ENCODE measurements at places on chromosomes 5 and 9.

DNA sequence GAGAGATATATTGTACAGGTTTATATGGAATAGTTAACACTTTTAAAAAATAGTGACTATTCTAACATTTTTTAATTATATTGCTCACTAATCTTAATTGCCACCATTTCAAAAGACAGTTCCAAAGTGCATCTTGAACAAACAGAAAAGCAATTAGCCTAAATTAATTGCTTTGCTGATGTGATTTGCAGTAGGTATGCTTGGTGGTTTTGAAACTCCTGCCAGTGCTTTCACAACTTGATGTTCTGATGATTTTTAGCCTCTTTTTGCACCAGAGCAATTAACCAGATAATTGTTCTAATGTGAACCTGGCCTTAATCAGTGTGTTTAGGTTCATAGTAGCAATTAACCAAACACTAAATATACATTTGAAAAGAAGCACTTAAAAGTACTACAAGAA lies 207.6 kb downstream of the FBXL17 start:
- DNase-seq, result no peak

DNA sequence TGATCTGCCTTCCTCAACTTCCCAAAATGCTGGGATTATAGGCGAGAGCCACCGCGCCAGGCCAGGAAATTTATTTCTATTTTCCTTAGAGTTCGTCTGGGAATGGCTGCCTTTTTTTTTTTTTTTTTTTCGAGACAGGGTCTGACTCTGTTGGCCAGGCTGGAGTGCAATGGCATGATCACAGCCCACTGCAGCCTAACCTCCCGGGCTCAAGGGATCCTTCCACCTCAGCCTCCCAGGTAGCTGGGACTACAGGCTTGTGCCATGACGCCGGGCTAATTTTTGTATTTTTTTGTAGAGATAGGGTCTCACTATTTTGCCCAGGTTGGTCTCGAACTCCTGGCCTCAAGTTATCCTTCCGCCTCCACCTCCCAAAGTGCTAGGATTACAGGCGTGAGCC lies 888 bp upstream of the LAMC3 start:
- no peak for DNase-seq

GRCh38 chr9:79711874-79712273 lies 140.1 kb downstream of the TLE4 start:
- no peak for DNase-seq

DNA sequence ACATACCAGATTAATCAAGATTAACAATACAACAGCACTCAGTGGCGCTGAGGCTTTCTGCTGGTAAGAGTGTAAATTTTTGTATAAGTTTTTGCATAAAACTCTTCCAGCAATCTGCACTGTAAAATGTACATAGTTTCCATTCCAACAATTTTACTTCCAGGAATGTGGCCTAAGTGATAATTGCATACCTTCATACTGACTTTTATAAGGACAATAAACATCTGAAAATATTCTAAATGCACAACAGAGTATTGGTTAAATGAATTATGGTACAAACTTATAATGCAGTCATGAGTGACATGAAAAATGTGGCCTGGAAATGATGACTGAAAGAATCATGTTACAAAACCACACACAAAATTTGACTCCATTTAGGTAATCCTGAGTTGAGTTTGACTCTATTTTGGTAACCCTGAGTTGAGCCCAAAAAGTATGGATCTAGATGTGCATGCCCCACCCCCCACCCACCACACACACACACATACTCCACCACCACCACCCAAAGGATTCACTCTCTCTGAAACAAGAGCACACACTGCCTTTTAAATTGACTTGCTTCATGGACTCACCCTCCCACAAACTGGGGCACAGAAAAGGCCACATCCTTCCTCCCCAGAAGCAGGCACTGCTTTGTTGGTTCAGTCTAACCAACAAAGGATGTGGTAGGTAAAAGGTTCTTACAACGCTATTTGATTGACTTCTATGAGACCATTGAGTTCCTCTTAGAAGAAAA lies 137.6 kb downstream of the SUSD1 start:
- DNase-seq, result no peak

- no peak for DNase-seq
Observed at GRCh38 chr5:82298668-82299067, 20.5 kb upstream of the RPS23 start.

DNA sequence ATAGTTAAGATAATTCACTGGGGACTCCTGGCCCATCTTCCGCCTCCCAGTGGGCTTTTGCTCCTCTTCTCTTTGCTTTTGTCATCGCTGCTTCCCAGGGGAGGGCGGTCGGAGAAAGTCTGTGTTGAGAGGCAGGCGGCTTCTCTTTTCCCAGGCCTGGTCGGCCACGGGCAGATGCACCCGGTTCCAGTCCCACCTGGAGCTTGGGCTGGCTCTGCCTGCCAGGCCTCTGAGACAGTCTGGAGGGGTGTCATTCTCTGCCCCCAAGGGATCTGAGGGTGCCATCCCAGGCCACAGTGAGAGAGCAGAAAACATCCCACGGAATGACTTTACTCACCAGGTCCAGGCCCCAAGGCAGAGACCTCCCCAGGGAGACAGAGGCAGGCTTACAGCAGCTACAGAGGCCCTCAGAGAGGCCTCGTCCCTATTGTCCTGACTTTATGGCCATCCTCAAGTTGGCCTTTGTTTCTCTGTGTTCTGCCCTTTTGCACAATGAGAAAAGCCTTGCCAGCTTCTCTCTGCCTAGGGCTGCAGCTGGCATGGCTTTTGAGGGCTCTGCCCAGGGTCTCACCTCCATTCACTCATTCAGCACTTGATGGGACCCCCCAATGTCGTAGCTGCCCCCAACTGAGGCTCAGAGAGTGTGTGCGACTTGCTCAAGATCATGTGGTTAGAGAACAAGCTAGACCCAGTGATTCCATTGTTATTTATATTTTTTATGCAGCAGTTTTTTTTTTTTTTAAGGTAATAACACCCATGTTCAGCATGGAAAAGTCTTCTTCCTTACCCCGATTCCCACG lies 44.2 kb upstream of the BOD1 start:
- no peak for DNase-seq
